Epithelial cell of esophagus (primary cell): ENCODE measurements at places on chromosomes 11 and 22.

GRCh38 chr11:119218141-119218878 lies 12.2 kb downstream of the CBL start:
- peak; percentile 98 for DNase-seq

- no peak for DNase-seq
Measured at GRCh38 chr11:79030448-79030847, 410.4 kb downstream of the TENM4 start.

DNA sequence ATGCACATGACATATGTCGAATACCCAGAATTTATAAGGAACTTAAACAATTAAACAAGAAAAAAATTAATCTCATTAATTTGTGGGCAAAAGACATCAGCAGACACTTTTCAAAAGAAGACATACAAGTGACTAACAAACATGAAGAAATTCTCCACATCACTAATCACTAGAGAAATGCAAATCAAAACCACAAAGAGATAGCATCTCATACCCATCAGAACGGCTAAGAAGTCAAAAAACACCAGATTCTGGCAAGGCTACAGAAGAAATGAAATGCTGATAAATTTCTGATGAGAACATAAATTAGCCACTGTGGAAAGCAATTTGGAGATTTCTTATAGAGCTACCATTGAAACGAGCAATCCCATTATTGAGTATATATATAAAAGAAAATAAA lies 210.6 kb upstream of the LUZP2 start:
- DNase-seq = no peak

DNA sequence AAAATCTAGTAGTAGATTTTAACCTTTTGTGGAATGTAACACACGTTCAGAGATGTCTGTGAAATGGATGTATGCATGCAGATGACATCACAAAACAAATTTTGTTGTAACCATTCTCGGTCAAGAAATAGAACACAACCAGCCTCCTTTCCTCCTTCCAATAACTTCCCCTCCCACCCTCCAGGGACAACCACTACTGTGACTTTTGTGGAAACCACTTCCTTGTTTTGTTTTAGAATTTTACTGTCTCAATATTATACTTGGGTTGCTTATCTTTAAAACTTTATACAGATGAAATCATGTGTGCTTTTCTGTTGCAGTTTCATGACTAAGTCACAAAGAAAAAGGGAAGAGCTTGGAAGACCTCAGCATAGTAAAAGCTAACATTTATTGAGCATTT lies 189.4 kb upstream of the NCAM1 start:
- no peak for DNase-seq

DNA sequence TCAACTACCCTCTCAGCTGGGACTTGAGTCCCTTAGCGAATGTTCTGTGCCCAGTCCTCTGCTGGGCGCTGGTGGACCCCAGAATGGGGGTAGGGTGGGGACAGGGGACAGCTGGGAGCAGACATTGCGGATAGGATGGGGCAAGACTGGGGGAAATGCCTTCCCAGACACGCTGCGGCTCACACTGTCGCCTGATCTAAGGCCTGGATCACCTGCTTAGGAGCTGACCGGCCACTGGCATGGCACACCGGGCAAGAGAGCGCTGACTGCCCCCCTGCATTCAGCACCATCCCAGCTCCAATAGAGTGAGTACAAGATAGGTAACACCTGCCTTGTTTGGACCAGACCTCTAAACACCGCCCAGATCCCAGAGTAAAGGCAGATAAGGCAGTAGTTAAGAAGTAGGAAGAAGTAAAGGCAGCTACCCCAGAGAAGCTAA lies 1.4 kb downstream of the ARVCF start:
- no peak for DNase-seq

DNA sequence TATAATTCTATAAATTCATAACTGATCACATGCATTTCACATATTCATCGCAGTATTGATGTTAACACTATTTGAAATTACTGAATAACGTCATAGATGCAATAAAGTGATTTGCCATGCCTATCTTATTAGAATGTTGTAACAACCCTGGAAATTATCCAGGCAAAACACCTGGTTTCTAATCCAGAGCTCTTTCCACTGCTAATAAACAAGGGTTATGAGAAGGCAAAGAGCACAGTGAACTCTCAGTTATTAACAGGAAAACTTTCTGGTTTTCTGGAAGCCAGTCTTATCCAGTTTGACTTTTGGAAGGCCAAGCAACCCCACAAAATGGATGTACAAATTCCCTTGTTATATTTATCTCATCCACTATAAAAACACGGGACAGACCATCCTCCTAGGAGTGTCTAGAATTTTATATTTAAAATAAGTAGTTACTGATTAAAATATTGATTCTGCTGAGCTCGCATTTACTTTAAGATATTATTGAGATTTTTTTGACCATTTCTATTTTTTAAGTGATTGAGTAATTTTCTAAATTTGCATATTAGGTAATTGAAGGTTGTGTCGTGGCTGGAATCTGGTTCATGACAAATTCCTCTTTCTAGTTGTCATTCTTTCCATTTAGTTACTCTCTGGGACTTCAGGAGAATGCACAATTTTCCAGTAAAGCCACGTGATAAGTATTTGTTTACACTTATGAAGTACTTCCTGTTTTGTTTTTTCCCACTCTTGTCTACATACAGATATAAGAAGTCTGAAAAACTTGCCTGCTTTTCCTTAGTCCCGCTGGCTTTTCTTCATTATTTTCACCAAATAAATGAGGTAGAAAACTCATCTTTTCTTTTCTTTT lies 47.9 kb downstream of the DCUN1D5 start:
- DNase-seq = peak; percentile 12

GRCh38 chr11:73875380-73875779 lies 1.3 kb downstream of the COA4 start:
- no peak for DNase-seq

GRCh38 chr22:50705219-50705691 lies 32.6 kb downstream of the SHANK3 start:
- DNase-seq = peak; percentile 49

GRCh38 chr11:47980907-47981621 lies 705 bp downstream of the PTPRJ start:
- DNase-seq = peak; percentile 29

- no peak for DNase-seq
Measured at GRCh38 chr22:27218012-27218920, 560.9 kb downstream of the MIAT start.

GRCh38 chr11:20125927-20126326 lies 34.3 kb downstream of the DBX1 start:
- peak; percentile 67 for DNase-seq

DNA sequence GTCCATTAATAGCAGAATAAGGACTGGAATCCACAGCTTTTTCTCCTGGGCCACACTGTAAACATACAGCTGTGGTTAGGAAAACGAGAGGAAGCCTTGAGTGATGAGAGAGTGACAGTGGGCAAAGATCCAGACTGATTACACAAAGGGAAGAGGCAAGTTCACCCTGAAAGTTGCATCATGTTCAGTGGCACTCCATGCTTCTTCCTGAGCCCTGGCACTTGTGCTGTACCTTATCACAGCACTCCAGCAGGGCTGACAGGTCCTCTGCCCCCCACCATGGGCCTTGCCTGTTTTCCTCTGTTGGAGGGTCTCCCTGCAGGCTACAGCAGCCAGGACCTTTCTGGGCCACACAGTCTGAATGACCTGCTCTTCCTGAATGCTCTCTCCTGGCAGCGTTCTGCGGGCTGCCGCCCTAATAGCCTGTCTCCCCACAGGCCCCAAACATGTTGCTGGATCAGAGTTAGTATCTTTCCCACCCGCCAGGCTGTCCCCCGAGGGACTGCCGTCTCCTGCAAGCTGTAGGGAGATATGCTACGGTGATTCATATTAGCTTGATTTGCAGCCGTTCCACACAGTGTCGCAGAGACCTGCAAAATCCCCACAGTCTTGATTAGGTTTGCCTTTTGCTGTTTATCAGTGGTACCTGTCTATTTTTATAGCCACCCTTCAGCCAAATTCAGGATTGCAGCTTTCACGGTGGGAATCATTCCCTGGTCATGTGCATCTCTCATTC lies 60.2 kb downstream of the NTM start:
- DNase-seq = peak; percentile 84

DNA sequence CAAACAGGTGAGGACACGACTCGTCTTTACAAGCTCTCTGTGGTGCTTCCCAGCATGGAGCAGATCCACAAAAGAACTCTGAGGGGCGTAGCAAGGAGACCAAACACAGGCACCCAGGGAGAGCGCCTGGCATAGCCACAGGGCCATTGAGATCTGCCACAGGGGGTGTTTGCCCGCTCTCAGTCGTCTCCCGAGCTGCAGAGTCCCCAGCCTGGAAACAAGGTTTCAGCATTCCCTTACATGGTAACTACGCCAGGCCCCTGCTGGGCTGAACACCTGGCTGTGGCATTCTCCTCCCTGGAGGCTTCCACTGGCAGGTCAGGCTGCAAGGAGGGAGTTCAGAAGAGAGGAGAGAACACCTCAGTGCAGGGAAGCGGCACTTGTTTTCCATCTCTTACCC lies 962.1 kb downstream of the NTM start:
- DNase-seq = no peak

DNA sequence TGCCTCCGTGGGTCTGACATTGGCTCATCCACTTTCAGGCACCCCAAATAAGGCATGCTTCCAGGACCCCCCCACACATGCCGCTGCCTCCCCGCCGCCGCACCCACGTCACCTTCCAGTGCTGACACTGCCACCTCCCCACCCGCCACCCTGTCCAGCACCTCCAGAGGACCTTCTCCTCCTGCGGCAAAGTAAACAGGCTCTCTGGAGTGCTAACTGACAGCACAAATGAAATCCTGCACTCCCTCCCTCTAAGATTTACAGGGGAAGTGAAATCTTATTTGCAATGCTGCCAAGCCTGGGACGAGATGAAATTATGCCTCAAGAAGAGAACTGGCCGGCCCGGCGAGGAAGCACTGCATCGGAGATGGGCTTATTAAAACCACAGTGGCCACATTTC lies 35.3 kb downstream of the MACROD1 start:
- DNase-seq = no peak

DNA sequence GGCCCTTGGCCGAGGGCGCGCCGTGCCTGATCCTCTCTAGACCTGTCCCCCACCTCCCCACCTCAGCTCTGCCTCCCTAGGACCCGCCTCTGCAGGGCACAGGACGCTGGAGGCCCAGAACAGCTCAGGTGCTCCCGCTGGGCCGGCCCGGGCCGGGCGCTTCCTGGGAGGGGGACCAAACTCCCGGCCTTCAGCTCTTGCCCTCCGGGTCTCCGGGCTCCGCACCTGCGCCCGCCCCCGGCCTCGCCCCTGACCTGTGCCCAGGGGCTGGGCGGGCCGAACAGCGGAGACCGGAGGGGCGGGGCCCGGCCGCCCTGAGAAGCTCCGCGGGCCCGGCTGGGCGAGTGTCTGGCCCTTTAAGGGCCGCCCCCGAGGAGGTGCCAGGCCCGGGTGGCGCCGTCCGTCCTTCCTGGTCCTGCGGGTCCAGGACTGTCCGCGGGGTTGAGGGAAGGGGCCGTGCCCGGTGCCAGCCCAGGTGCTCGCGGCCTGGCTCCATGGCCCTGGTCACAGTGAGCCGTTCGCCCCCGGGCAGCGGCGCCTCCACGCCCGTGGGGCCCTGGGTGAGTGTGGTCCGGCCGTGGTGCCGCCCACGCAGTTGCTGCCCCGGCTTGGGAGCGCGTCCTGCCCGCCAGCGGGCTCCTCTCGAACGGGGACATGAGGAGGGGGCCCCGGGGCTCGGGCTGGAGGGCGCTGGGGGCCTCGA lies at the start of gene SSH3:
SSH3 (plus strand) TSS at position 399 of the 703 bp plus-strand sequence; CDS start at position 495, 96 bp downstream.
- peak; percentile 66 for DNase-seq

DNA sequence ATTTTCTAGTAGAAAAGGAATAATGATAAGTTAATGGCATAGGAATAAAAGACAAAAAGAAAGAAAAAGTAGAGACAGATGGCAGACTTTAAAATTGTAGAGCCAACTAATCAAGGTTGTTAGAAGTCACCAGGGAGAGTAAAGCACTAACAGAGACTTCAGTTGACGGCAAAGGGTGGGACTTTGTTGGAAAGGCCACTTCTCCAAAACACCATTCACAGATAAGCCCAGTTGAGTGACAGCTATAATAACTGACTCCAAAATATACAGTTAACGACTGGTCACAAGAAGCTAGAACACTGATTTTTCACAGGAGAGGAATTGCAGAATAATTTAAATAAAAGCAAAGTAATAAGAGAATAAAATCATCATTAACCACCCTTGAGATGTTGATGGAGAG lies 16.0 kb upstream of the SOX6 start:
- no peak for DNase-seq

GRCh38 chr11:9070749-9071491 lies 20.5 kb downstream of the SCUBE2 start:
- DNase-seq = no peak

DNA sequence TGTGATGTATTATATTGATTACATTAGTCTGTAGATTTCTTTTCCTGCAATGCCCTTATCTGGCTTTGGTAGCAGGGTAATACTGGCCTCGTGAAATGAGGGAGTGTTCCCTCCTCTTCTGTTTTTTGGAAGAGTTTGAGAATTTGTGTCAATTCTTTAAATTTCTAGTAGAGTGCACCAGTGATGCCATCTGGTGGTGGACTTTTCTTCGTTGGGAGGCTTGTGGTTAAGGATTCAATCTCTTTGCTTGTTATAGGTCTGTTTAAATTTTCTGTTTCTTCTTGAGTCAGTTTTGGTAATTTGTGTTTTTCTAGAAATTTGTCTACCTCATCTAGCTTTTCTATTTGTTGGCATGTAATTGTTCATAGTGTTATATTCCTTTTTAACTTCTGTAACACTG lies 18.9 kb downstream of the SHANK3 start:
- peak; percentile 50 for DNase-seq

- no peak for DNase-seq
Measured at GRCh38 chr22:48750826-48751440, 1076.7 kb downstream of the BRD1 start.

GRCh38 chr11:64378335-64378880 lies 19.4 kb downstream of the RPS6KA4 start:
- DNase-seq = no peak

DNA sequence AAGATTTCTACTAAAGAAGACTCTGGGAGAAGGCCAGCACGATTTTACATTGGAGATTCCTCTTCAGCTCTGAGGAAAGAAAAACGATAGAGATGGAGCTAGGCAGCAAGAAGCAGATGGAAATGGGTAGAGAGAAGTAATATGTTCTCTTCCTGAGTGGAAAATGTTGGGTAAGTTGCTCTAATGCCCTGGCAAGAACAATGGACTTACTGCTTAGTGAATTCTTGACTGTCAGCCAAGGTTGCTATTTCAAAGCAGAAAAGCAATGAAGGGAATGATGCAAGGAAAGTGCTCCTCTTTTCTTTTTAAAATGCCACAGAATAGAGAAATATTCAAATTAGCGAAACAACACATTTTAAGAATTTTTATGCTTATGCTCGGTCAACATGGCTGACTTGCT lies 38.4 kb upstream of the CWF19L2 start:
- peak; percentile 41 for DNase-seq

DNA sequence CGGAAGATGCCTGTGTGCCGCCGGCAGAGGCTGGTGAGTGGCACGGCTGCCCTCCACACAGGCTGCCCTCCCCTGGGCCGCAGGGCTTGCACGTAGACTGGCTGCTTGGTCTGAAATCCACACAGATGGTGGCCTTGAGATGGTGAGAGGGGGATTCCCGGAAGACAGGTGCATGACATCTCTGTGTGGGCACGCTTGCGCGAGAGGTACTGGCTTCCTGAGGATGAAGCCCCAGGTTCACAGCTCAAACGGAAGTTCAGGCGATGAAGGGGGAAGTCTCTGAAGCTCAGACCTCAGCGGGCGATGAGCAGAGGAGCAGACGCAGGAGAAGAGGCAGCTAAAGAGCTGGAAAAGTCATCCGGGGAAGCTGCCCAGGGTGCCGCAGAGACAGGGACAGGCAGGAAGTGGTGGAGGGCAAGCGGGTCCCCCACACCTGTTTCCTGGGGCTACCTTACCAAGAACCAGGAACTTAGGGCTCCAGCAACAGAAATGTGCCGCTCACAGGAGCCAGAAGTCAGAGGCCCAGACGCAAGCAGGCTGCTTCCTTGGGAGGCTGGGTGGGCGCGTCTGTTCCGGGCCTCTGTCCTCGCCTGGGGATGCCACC lies 7.2 kb downstream of the CRELD2 start:
- DNase-seq = no peak
